Mesenteric fat pad (tissue), 1 donor: ENCODE measurements at places on chromosomes 3 and 15. TPM values are rescaled to one million over a fixed set of nuclear protein-coding genes. Genes with fewer than 3 reads are reported as not detected.
A peak's percentile ranks its signal among the peaks of the same experiment; 100 is the strongest.

The GOLGA6L25 gene
- total RNA-seq, result not detected

- DNase-seq, result no peak
Observed at GRCh38 chr3:128783774-128784173, 57.8 kb downstream of the RAB7A start.

- no peak for DNase-seq
Observed at GRCh38 chr3:194779729-194780224, 94.1 kb downstream of the FAM43A start.

DNA sequence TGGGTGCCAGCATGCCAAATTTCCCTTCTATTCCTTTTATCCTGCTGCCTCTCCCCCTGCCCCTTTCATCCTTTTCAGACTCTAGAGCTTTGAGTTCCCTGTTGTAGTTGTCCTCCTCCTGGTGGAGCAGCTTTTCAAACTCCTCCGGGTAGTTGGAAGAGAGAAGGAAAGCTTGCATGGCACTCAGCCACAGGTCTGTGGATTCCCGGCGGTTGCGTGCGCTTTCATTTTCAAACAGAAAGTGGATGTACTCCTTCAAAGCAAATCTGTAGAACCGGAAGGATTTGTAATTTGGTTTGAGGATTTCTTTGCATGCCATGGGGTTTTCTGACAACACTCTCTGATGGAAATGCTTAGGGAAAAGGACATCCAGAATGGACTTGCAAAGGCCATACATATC is 68.1 kb upstream of the DCLK3 start:
- DNase-seq, result no peak

- DNase-seq, result no peak
Observed at GRCh38 chr3:29064085-29064484, 216.8 kb upstream of the RBMS3 start.

- no peak for DNase-seq
Observed at GRCh38 chr3:77051591-77051990, 11.7 kb downstream of the ROBO2 start.

The DNAJB11 gene
- total RNA-seq, result 47.0 TPM

- no peak for DNase-seq
Observed at GRCh38 chr15:69298697-69299441, at the start of gene PAQR5. Gene PAQR5 (plus strand): TSS chr15:69298912. CDS start chr15:69360081, 61,169 bp downstream.

The C15orf39 gene
- total RNA-seq, result 31.7 TPM

The TPRG1 gene
- 13.6 TPM for total RNA-seq

DNA sequence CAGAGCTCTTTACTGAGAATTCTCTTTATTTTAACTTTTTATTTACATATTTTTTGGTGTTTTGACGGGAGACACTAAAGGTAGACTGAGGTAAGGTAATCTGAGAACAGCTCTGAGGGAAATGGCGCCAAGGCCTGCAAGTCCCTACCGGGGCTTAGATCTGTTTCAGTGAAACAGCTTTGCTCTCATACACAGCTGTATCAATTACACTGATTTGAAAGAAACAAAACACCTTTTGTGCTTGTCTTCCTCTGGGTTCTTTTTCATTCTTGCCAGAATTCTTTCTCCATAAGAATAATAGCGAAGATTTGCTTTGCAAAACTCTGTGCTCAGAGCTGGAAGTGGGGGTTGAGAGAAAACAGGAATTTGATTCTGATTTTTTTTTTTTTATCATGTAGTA is 79.5 kb upstream of the PEX5L start:
- DNase-seq, result no peak

DNA sequence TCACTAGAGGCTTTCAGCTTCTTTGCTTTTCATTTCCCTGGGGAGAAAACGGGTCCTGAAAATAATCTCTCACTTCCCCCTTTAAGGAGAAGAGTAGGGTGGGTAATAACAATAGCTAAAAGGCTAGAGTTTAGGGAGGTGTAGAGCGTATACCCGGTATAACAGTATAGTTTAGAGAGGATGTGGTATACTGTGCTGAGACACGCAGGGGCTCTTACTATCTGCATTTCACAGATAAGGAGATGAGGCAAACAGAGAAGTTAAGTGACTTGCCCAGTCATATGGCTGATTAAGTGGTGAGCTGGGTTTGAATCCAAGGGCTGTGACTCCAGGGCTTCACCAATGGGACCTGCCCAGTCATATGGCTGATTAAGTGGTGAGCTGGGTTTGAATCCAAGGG is 15.0 kb upstream of the KCNMB3 start:
- no peak for DNase-seq

GRCh38 chr3:189685291-189685690 is 54.1 kb downstream of the TP63 start:
- no peak for DNase-seq

The CAND2 gene
- 1.7 TPM for total RNA-seq

The VPS39 gene
- 57.3 TPM for total RNA-seq

- no peak for DNase-seq
Observed at GRCh38 chr3:46646700-46647099, 34.4 kb downstream of the FAM240A start.

DNA sequence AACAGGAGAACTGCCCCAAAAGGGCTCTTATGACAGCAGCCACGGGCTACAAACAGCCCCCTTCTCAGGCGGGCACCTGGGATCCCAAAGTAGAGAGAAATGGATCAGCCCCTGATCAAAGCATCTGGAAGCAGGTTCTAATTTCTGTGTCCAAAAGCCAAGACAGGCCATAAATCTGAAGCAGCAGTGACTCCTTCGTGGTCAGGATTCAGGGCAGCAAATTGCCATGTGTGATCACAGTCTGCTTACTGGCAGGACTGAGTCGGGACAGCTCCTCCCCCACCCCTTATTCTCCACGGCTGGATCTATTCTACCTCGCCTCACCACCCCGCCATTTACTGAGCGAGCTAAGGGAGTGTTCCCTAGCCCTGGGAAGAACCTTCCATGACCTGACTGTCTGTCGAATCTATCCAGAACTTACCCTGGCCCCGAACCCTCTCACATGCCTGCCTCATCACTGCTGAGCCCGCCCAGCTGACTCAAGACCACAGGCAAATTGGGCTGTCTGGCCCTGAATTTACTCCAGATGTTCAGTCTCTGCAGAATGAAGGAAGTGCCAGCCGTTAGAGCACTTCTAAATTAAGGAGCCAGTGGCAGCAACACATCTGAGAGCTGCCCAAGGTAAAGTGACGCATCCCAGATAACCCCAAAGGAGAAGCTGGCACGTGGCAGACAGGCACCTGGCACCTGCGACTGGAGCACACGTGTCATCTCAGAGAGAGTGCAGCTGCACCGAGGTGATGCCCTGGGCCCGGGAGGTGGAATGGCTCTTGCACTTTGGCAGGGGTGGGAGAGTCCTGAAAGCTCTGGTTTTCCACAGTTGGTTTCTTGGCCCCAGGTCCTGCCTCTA is 1.3 kb downstream of the LRRC15 start:
- DNase-seq, result no peak

DNA sequence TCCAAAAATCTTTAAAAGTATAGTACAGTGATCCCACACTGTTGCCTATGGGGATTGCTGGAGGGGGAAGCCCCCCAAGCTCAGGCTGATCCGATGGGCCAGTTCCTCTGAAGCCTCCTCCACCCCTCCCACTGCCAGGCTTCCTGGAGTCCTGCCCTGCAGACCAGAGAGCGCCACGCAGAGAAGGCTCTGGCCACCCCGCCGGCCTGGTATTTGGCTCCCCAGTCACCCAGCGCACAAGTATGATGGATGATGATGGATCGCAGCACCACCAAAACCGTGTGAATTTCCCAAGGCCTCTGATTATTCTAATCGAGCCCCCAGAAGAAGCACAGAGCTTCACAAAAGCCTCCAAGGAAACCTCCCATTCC is 259.0 kb downstream of the MECOM start:
- peak; percentile 81 for DNase-seq

- no peak for DNase-seq
Observed at GRCh38 chr3:104935613-104936012, 431.1 kb upstream of the ALCAM start.

DNA sequence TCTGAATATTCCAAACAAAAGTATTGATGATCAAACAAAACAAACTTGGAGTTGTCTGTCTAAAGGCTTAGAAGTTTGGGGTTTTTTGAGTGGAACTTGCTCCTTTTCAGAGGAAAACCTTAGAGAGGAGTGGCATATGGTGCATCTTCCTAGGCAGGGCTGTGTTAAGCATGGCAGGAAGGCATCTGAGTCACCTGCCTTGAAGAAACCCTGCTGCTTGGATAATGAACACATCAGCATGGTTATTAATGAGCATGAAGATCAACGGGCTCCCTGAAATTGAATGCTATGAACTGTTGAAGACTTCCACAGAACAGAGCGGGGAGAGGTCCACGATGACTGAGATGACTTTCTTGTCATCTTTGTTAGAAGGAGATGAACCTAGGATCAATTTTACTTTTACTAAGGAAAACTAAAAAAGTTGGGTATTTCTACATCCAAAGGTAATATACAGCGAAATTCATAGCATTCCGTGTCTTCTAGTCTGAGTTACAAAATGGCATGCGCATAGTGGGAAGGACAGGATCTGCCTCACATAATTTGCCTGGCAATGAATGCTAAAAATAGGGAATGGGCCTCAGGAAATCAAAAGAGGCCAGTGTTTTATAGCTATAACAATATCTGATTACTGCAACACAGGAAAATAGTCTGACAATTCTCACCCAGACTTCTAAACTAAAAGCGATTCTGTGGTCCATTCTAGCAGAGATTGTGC is 11.6 kb upstream of the TMED3 start:
- no peak for DNase-seq

- no peak for DNase-seq
Observed at GRCh38 chr15:87151202-87151748, 1071.6 kb downstream of the AGBL1 start.

The CPLX3 gene
- not detected for total RNA-seq

- DNase-seq, result no peak
Observed at GRCh38 chr15:46059921-46060594, 425.2 kb downstream of the SQOR start.

- DNase-seq, result no peak
Observed at GRCh38 chr3:170410428-170411029, 8.1 kb upstream of the CLDN11 start.

DNA sequence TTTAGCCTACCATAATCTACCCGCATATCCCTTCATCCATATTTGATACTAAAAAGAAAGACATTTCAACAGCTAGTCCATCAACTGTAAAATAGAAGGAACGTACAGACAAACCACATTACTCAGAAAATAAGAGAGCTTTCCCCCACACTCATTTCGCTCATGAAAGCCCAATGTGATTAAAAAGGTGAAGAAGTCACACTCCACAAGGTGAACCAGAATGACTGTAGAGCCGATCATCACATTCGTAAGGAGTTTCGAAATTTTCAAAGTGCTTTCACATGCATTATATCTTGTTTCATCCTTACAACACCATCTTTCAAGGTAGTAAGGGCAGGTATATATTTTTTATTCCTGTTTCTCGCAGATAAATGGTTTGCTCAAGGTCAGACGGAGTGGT is 225.3 kb downstream of the FOXP1 start:
- DNase-seq, result no peak

DNA sequence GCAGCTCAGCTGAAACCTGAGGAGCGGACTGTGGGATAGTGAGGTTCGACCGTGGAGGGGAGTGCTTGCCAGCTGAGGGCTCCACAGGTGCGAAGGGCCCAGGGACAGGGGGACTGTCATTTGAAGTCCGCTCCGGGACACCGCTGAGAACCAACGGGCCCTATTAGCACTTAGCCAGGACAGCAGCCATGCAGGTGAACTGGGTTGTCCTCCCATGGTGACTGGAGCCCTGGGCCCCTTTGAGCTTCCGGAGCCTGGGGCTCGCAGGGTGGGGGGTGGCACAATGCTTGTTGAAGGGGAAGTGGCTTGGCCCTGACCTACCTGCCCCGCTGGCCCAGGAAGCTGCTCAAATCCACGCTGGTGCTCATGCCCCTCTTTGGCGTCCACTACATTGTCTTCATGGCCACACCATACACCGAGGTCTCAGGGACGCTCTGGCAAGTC is 24.7 kb downstream of the PTH1R start:
- DNase-seq, result no peak

The HEXA gene
- total RNA-seq, result 130 TPM

The ASB14 gene
- not detected for total RNA-seq

DNA sequence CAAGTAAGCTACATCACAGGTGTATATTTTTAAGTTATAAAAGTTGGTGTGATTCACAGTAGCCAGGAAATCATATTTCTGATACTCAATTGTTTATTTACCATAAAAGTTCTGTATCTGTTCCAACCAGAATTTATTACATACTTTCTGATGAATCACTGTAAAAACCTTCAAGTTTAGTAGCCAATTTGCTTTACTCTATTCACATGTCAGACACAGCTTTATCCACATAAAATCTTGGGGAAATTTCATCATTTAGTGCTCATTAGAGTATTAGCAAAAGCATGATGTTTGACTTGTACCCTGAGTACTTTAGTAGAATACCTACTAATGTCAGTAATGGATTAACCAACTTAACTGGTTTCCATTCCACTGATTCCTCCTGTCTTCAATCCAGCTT is 249.8 kb downstream of the POLQ start:
- no peak for DNase-seq

DNA sequence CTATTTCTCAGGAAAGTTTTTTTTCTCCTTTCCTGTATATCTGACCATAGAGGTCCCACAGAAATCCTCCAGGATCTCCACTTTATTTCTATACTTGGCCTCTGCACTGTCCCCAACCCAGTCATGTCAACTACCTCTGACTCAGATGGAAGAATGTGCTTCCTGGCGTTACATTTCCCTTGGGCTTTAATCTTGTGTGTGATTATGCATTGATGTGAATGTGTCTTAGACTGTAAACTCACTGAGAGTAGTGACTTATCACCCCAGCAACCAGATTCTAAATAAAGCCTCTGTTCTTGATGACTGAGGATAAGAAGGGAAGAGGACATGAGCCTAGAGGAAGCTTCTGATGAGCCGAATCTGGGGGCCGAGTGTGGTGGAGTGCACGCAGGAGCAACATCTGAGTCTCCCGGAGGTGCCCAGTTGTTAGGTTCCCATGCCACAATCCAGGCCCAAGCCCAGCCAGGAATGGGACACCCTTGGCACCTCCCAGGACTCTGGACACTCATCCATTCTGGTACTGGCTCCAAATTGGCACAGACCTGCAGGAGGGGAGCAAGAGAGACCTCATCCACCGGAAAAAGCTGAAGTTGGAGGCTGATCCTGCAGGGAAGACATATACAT is 32.1 kb upstream of the HEG1 start:
- no peak for DNase-seq

GRCh38 chr3:52493232-52494017 is 1.7 kb upstream of the STAB1 start:
- DNase-seq, result no peak

GRCh38 chr3:55305696-55306485 is 181.2 kb downstream of the WNT5A start:
- DNase-seq, result no peak

DNA sequence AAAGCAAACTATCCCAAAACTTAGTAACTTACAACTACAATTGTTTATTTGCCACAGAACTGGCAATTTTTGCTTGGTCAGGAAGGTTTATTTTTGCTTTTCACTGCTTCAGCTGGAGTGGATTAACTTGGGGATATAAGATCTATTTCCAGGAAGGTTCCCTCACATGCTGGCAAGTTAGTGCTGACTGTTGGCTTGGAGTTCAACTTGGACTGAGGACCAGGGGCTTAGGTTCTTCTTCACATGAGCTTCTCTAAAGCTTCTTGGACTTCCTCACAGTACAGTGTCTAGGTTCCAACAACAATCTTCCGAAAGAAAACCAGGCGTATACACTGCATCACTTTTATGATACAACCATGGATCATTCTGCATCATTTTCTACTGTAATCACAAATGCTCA is 264.4 kb downstream of the CHL1 start:
- DNase-seq, result no peak

- peak; percentile 62 for DNase-seq
Observed at GRCh38 chr15:58525991-58526421, 94.2 kb downstream of the LIPC start.

The DUOX2 gene
- 0.80 TPM for total RNA-seq
